ENCODE measurements at places on chromosomes 2 and 18. TPM values are rescaled to one million over a fixed set of nuclear protein-coding genes. Genes with fewer than 3 reads are reported as not detected.

Gene RGPD4
- total RNA-seq, result not detected

Gene SKOR2
- total RNA-seq, result not detected

Gene DES
- total RNA-seq, result 1,198 TPM

Gene GRHL1
- 3.2 TPM for total RNA-seq

Gene DSC3
- 2.2 TPM for total RNA-seq

Gene POTEI
- not detected for total RNA-seq

Gene SLC5A7
- total RNA-seq, result not detected

Gene SLC9A4
- 92.4 TPM for total RNA-seq

Gene KCNE4
- not detected for total RNA-seq

Gene IL18RAP
- 16.8 TPM for total RNA-seq

Gene NR4A2
- not detected for total RNA-seq

DNA sequence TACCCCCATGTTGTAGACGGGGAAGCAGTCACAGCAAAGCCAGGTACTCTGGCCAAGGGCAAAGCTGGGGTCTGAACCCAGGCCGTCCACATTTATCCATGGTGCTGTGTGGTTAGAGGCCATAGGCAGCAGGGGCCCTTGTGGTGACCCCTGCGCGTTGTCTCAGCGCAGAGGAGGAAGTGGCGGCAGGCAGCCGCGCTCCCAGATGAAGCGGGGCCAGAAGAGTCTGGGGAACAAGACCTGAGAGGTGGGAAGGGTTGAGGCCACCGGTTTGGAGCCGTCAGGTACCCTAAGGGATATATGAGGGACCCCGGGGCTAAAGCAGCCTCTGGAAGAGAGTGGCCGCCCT lies 770 bp downstream of the ZNF396 start:
- peak; percentile 70 for DNase-seq

DNA sequence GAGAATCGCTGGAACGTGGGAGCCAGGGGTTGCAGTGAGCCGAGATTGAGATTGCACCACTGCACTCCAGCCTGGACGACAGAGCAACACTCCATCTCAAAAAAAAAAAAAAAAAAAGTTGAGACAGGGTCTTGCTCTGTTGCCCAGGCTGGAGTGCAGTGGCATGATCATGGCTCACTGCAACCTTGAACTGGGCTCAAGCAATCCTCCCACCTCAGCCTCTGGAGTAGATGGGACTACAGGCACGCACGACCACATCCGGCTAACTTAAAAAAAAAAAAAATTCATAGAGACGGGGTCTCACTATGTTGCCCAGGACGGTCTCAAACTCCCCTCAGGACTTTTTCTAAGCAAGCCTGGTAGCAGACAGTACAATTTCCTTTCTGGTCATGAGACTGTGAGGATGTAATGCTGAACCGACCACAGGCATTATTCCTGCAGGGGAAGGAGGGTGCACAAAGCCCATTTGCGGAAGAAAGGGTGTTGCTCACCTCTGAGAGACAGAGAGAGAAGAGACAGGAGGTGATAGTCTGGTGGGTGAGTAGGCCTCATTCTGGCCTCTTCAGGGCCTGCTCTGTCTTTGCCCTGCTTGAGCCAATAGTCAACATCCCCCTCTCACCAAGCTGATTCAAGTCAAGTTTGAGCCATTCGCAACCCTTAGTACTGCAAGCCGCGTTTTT lies 205.3 kb downstream of the ZFP36L2 start:
- DNase-seq, result no peak

GRCh38 chr2:128318776-128319464 lies at the start of gene HS6ST1:
HS6ST1 (minus strand) TSS chr2:128318868; CDS start chr2:128318563, 305 bp downstream.
- DNase-seq, result peak; percentile 91

DNA sequence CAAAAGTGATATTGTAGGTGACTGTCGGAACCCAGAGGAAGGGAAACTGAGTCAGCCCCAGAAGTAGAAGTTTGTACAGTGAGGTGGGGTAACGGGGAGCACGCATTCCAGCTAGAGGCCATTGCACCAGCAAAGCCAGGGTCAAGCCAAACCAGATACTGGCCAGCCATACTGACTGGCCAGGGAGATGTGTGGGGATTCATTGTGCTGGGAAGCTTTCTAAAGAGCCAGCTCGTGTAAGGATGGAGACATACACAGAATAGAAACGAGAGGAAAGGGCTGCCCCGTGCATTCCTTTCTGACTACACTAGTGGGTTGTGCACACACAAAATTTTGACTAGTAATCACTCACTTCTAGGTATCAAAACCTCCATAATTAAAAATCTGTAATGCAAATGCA lies 175.3 kb upstream of the PID1 start:
- DNase-seq, result no peak

- DNase-seq, result no peak
Measured at GRCh38 chr2:208359632-208359986, 47.0 kb upstream of the PTH2R start.

DNA sequence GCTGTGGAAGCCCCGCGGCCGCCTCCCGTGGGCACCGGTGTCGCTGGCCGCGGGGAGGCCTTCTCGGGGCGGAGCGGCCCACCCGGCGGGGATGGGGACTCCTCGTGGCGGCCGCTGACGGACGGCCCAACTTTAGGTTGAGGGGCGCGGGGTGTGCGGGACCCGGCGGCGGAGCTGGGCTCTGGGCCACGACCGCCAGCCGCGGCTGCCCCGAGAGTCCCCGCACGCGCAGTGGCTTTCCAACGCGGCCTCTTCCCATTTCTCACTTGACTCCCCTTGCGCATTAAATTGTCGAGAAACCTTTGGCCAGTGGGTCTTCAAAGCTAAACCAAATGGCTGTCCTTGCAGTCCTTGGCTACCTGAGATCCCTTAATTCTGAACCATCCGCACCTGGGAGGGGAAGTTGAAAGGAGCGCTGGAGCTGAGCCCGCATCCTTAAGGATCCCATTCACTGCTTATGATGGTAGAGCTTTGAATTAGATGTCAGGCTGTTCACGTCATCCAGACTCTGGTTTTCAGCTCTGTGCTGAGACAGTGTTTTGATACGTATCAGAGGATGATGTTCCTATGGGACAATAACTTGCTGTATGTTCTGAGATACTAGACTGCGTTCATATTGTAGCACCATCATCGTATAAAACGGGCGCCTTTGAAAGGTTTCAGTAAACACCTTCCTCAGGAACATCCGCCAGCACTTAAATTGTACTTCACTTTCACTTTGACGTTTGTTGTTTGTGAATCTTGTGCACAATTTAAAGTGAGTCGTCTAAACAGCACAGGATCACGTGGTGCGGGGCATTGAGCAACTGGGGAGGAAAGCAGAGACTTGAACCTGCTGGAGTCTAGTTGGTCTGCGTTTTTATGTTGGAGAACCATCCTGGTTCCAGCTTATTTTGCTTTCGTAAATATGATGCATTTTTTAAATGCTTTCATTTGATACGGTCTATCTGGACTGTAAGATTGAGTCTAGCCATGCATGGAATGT lies 874 bp downstream of the CLIP4 start:
- peak; percentile 65 for DNase-seq

DNA sequence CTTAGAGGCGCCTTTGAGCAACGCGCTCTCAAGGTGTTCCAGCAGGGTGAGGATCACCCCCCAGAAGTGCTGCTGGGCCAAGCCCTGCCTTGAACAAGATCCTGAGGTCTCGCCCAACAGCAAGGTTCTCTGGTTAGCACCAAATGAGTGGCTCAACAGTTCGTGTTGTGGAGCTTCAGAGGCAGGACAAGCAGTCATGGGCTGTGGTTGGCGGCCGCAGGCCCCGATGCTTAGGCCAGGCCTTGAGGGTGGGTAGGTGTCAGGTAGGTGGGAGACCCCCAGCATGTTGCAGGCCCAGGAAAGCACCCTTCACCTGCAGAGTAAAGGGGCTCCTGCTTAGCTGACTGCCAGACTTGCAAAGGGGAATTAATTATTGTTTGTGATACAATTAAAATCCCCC lies 70.2 kb upstream of the FOSL2 start:
- no peak for DNase-seq

DNA sequence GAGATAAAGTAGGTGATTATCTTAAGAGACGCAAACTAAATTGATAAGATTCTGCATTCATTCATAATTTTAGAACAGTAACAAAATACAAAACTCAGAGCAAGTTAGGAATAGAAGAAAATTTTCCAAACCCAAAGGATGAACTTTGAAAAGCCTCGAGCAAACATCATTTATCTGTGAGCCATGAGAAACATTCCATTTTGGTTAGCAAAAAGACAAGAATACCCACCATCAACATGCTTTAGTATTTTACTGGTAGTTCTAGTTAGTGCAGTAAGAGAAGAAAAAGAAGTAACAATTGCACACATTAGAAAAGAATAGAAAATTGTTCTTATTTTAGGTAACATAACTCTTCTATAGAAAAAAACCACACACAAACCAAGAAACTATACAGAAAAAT lies 291.3 kb upstream of the TCF4 start:
- no peak for DNase-seq

- DNase-seq, result no peak
Measured at GRCh38 chr2:45237850-45238542, 228.7 kb upstream of the SIX2 start.

GRCh38 chr2:28322051-28322450 lies 70.6 kb upstream of the FOSL2 start:
- DNase-seq, result no peak

DNA sequence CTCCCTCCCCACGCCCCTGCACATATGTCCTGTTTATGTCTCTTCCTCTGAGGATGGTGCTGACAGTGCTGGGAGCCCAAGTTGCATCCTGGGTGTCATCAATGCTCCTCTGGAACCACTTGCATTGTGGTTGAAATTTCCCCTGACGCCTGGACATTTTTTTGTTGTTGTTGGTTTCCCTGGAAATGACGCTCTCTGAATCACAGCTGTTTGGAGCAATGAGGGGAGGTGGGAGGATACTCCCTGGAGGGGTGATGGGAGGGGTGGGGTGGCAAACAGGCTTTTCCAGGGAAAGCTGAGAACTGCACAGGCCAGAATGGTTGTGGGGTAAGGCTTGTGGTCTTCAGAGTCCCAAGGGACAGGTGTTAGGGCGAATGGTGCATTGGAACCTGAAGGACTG lies 29.6 kb downstream of the CELF4 start:
- peak; percentile 68 for DNase-seq

GRCh38 chr2:232973011-232973735 lies 39.9 kb downstream of the NGEF start:
- DNase-seq, result no peak

DNA sequence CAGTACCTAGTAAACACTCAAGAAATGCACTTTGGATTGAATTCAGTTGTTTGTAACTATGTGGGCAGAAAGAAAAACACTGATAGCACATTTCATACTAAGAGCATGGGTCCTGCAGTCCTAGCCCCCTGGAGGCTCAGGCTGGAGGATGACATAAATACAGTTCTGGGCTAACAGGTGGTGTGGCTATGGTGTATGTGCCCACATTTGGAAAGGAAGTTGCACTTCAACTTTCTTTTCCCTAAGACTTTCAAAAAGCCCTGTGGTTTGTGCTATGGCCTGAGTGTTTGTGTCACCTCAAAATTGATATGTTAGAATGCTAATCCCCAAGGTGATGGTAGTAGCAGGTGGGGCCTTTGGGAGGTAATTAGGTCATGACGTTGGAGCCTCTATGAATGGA lies 218.2 kb downstream of the CDCA7 start:
- DNase-seq, result no peak

- DNase-seq, result no peak
Measured at GRCh38 chr2:202064881-202065230, 8.2 kb upstream of the KIAA2012 start.

GRCh38 chr2:216081012-216081411 lies 597 bp downstream of the PECR start:
- DNase-seq, result no peak

- DNase-seq, result no peak
Measured at GRCh38 chr2:145290986-145291385, 771.1 kb upstream of the ZEB2 start.

DNA sequence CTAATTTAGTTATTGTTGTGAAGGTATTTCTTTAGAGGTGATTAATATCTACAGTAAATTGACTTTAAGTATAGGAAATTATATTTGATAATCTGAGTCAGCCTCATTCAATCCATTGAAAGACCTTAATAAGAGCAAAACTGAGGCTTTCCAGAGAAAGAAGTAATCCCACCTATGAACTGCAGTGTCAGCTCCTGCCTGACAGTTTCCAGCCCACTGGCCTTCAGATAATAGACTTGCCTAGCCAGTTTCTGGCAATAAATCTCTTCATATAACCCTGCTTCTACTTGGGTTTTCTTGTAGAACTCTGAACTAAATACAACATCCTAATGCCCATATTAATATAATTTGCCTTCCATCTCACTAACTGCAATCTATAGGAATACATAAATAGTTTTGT lies 437.9 kb upstream of the UBE2E3 start:
- DNase-seq, result no peak

- DNase-seq, result no peak
Measured at GRCh38 chr2:221876016-221876415, 303.9 kb upstream of the EPHA4 start.

- no peak for DNase-seq
Measured at GRCh38 chr2:46334389-46335271, 37.4 kb downstream of the EPAS1 start.

- no peak for DNase-seq
Measured at GRCh38 chr18:54860941-54861340, 32.7 kb downstream of the RAB27B start.

- DNase-seq, result no peak
Measured at GRCh38 chr2:113058411-113058994, 495 bp upstream of the IL36RN start.

DNA sequence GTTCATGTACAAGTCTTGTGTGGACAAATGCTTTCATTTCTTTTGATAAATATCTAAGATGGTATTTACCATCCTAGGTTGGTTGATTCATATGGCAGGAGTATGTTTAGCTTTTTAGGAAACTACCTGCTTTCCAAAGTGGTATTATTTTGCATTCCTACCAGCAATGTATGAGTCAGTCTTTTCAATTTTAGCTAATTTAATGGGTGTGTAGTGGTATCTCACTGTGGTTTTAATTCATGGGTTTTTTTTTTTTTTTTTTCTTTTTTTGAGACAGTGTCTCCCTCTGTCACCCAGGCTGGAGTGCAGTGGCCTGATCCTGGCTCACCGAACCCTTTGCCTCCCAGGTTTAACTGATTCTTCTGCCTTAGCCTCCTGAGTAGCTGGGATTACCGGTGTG lies 4.2 kb downstream of the ZNF512 start:
- DNase-seq, result no peak

DNA sequence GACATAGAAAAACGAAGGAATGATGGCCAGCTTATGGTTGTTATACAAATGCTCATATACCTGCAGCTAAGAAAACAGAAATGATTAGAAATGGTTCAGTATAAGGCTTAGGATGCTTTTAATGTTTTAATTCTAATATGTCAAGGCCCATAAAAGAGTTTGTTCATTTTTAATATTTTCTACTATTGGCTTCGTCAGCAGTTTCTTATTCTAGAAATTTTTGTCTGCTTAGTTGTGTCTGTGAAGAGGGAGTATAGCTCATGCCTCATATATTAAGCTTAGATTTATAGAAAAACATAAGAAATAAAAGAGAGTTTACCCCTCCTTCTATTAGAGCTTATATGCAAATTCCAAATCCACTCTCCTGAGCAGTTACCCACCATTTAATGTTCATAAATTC lies 292.6 kb downstream of the SLC8A1 start:
- DNase-seq, result no peak

DNA sequence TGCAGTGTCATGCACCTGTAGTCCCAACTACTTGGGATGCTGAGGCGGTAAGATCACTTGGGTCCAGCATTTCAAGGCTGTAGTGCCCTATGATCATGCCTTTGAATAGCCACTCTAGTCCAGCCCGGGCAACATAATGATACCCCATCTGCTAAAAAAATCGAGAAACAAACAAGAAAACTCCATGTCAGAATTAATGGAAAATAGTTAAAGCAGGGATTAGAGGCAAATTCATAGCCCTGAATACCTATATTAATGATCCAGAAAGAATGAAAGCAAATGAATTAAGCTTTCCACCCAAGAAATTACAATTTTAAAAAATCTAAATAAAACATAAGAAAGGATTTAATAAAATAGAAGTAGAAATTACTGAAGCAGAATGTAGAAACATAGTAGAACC lies 143.0 kb downstream of the MYO3B start:
- DNase-seq, result no peak

All from stomach (tissue), 19 donors.